Activated CD4-positive, CD25-positive, alpha-beta regulatory T cell treated with anti-CD3 and anti-CD28 coated beads, Interleukin-2, amount 50 U/mL, for 24 hours (primary cell): ENCODE measurements at places on chromosomes 13 and 19.
A peak's percentile ranks its signal among the peaks of the same experiment; 100 is the strongest.

GRCh38 chr13:99353246-99353600 is 46.0 kb upstream of the GPR183 start:
- ATAC-seq, result no peak

- ATAC-seq, result no peak
Measured at GRCh38 chr19:36051637-36052036, 2.4 kb downstream of the THAP8 start.

DNA sequence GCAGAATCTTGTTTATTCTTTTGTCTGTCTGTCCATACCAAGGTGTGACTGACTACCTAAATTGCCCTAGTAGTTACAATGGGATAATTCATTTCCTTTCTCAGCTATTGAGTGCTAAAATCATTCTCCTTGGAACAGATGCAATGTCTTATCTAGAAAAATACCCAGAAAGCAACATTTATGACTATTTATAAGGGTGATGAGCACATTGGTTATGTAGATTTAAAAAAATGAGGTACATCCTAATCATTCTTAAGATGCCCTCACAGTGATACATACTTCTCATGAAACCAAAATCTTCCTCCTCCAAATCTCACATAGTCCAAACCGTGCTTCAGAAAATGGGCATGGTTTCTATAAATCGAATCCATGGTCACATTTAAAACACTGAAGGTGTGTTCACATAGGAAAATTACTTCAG is 11.6 kb upstream of the UBE2L5 start:
- ATAC-seq, result no peak

DNA sequence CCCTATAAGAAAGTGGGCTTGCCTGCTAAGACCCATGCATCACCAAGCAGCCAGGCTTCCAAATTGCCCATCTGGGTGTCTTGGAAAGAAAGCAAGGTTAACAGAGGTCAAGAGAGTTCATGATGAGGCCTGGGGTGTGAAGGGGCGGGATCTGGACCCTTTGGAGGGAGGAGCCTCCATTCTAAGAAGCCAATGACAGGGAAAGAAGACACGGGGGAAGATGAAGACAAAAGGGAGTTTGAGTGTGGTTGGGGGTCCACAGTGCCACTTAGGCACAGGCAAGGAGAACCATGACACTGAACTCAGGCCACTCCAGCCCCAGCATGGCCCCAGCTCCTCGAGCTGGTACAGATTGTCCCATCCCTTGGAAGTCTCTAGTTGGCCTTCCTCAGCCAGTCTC is 350.2 kb upstream of the TSHZ3 start:
- ATAC-seq, result no peak

GRCh38 chr19:32676186-32676894 is 692 bp downstream of the RGS9BP start:
- no peak for ATAC-seq

DNA sequence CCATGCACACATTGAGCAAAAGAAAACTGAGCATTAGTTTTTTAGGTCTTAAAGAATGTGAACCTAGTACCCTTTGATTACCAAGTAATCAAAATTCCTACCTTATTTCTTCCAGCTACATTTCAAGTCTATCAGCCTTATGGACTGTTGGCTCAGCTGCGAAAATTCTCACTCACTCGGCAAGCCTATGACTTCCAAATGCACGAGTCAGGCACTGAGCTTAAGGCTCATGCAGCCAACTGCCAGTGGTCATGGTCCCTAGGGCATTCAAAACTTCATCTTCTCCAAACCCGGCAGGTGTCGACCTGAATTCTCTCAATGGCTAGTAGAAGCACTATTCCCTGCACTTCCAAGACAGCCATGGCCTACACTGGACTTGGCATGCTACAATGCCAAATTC is 41.2 kb downstream of the RUBCNL start:
- ATAC-seq, result no peak

- no peak for ATAC-seq
Measured at GRCh38 chr13:52707375-52707774, 32.2 kb downstream of the CNMD start.

GRCh38 chr19:31979362-31979761 is 366.0 kb upstream of the ZNF507 start:
- no peak for ATAC-seq

GRCh38 chr13:64028551-64028950 is 2612.9 kb upstream of the PCDH20 start:
- no peak for ATAC-seq

DNA sequence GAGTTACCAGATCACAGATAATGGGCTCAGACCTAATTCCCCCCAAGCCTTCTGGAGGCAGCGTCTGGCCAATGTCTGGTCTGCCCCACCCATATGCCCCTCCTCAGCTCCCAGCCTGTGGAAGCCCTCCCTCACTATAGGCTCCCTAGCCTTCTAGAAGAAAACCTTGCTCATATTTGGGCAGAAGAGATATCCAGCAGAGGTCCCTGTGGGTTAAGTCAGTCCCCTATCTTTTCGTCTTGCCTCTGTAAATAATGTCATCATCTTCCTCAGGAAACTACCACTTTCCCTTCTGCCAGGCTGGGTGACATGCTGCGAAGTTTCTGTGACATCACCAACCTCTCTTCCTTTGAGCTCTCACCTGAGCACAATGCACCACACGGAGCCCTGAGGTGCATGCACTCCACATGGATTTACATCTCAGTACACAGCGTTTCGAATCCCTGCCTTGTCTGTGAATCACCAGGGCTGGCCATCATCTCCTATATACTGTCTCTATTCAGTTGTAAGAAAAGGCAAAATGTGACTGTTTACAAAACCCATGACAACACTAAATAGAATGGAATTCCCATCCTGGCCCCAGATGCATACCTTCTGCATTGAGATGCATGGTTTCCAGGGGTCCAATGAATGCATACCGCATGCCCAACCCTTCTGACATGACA is 112.8 kb downstream of the CRYL1 start:
- peak; percentile 57 for ATAC-seq

- peak; percentile 28 for ATAC-seq
Measured at GRCh38 chr13:41546372-41547190, 89.2 kb downstream of the RGCC start.

GRCh38 chr13:65595916-65596315 is 1634.2 kb downstream of the PCDH9 start:
- ATAC-seq, result no peak

DNA sequence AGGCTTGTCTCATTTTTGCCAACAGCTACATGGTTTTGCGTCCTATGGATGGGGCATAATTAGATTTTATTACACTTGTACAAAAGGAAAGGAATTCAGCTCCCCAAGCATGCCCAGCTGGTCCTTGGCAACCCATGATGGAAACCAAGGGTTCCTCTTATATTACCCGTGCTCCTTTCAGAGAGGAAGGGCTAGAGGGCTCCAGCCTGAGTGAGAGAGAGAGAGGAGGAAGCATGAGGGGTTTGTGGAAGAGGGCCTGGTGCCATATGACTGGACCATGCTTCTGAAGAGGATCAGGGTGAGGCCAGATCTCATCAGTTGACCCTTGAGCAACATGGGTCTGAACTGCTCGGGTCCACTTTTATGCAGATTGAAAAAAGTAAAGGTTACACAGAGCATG is 3.5 kb upstream of the RPS9 start:
- no peak for ATAC-seq

GRCh38 chr19:38734426-38735256 is 9.6 kb downstream of the CAPN12 start:
- ATAC-seq, result peak; percentile 4

DNA sequence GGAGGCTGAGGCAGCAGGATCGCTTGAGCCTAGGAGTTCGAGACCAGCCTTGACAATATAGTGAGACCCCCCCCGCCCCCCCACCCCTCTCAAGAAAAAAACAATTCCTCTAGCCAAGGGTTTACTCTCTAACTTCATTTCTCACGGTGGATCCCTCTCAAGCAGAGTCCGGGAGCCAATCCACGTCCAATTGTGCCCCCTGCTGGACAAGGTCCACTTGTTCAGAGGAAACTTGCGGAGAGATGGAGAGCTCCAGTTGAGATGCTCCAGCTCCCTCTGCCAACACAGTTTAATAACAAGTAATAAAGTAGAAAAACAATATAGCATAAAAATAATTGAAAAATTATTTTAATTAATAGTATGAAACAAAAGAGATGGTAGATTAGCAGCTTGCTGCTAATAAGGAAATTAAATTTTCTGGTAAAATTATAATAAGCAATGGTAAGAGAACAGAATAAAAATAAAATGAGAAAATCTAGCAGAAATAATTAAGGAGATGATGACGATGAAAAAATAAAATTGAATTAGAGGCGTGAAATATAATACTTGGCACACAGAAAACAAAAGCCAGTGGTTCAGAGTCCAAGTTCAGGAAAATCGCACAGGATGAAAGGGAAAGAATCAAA is 14.5 kb upstream of the SIGLEC14 start:
- ATAC-seq, result peak; percentile 43

DNA sequence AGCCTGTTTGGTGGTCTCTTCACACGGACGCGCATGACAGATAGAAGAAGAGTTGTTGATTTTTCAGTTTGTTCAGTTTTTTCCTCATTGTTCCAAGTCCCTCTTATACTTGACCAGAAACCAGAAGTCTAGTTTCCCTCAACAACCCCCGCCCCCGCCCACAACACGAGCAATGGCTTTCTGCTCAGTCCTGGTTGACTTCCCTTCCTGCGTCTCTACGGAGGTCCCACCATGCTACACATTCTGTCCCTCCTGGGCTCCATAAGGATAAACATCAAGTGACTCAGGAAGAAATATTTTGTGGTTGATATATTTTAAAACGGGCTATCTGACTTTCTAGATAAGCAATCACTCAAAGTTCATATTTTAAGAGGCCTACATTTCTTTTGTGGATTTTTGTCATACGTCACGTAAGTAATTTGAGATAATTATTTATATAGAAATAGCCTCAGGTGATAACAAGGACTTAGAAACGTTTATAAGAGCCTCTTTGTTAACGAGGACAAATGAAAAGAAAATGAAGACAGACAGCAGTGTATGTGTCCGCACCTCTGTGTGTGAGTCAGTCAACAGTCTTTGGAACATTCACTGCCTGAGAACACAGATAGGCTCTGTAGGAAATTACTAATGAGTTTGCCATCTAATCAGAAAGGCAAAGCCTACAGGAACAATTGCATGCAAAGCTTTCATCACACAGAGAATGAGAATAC is 214.4 kb downstream of the RAP2A start:
- ATAC-seq, result no peak

- ATAC-seq, result no peak
Measured at GRCh38 chr13:50261130-50261901, 246.1 kb downstream of the KCNRG start.

- ATAC-seq, result no peak
Measured at GRCh38 chr19:6509118-6509971, 7.2 kb upstream of the TUBB4A start.

DNA sequence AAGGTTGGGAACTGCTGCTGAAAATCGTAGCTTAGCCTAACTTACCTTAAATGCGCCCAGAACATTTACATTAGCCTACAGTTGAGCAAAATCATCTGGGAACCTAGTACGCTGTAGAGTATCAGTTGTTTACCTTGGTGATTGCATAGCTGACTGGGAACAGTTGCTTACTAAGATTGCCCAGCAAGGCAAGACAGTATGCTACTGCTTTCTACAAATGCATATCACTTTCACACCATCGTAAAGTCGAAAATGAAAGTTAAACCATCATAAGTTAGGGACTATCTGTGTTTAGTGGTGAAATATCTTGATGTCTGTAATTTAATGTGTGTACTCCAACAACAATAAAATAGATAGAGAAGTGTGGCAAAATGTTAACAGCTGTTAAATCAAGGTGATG is 1670.6 kb upstream of the PCDH20 start:
- no peak for ATAC-seq

GRCh38 chr13:101398191-101398590 is 18.1 kb downstream of the NALCN start:
- no peak for ATAC-seq

DNA sequence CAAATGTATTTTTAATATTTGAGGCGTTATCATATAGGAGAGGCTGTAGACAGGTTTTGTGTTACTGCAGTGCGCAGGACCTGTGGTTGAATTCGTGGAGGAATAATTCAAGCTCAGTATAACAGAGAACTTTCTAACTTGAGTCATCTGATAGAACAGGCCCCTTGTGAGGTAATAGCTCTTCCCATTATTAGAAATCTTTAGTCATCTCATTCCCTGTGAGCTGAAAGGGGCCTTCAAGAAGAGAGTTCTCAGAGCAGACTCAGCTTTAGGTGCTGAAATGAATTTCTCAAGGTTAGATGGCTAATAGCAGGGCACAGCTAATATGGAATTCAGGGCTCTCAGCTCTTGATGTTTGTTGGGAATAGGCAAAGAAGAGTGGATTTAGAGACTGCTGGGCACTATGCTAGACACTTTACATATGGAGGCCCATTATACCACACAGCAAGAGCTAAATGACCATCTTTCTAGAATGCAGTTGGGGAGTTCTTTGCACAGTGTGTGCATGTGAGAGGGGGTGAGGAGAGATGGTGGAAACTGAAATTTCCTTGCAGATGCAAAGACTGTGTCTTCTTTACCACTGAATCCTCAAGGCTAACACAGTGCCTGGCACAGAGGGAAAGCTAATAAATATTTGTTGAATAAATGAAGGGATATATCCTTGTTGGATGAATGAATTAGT is 89.5 kb downstream of the DGKH start:
- ATAC-seq, result peak; percentile 41

GRCh38 chr19:3519126-3519525 is 13.0 kb downstream of the FZR1 start:
- ATAC-seq, result no peak

- ATAC-seq, result no peak
Measured at GRCh38 chr13:109743706-109744453, 42.5 kb downstream of the IRS2 start.

DNA sequence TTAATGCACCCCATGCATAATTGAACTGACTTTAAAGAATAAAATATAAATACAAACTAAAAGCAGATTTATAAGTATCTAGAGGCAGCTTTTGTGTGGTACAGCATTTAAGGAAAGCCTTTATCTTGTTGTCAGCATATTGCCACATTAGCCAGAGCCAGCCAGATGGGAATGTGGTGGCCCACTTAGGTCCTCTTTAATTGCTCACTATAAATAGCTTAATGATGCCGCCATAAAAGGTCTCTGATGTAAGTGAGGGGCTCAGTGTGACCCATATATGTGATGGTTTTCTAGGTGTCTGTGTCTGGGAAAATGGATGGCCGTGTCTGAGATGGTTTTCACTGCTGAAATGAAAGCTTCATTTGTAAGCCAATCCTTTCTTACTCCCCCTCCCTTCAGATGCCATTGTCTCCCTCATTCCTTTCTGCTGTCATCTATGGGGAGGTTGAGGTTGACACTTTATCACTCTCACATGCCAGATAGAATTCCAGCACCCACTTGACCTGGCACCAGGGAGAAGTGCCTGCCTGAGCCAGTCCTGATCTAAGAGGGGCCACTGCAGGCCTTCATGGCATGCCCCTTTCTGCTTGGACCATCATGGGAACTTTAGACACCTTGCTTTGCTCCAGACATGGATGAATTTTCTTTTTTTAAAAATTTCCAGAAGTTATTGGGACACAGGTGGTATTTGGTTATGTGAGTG is 135.3 kb downstream of the MTUS2 start:
- no peak for ATAC-seq
